GM12892 (cell line): ENCODE measurements at places on chromosomes 12 and 14.

GRCh38 chr14:38238332-38238731 lies 17.6 kb downstream of the CLEC14A start:
- no peak for DNase-seq

- no peak for DNase-seq
These were observed 96.6 kb downstream of the APAF1 start for GRCh38 chr12:98741556-98742265.

GRCh38 chr14:99441157-99441870 lies 39.3 kb downstream of the SETD3 start:
- DNase-seq = no peak

GRCh38 chr14:101520621-101521472 lies 40.4 kb upstream of the DIO3 start:
- no peak for DNase-seq

DNA sequence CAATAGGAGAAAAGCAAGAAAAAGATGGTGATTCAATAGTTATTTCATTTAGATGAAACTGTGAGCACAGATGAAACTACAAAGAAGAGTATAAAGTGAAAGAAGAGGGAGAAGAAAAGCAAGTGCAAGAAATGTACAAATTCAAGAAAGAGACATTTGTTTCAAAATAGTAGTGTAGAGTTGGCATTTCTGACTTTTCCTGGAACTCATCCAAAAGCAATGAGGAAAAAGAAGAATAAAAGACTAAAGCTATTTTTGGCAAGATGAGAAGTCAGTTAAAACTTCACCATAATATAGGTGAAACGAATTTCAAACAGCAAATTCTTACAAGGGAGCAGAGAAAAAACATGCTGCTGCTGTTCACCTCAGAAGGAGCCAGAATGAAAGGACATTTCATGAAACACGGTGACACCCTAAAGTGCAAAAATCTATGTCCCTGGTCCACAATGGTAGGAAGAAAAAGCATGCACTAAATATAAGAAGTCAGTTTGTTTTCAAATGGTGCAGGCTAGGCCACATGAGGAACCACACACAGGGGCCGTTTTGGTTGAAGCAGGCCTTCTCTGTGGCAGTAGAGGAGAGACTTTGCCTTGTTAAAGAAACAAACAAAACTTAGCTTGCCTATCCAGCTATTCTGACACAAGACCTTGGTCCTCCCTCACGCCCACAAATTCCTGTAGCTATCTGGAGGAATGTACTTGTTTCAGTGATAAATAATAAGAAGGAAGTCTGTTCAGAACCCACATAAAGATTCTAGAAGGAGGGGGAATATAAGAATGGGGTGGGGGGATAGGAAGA lies 11.1 kb upstream of the CMAS start:
- DNase-seq = no peak

DNA sequence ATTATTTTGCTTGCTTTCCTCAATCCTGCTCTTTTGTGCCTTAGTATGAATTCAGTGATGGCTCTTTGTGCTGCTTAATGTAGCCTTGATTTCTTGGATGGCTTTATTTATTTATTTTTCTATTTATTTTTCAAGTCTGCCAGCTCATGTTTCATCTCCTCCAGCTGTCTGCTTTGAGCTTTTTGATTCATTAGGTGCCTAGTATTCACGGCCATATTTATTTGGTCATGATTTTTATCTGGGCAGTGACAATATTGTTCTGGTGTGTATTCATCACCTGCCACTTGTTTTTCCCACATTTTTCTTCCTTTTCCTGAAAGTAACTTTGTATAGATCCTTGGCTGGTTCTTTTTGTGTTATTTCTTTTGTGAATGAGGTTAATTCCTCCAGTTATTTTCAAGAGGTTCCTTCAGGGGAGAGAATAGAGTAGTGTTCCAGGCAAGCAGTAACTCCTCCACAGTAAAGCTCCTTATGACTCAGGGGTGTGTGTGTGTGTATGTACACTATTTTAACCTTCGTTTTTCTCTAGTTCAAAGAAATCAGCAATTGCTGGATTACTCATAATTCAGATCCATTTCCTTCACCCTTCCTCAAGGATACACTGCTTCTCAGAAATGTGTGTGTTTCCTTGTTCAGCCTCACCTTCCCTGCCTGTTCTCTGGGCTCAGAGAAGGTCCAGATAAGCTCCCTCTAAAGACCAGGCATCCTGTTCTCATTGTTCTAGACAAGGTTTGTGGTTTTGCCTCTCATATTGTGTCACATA lies 51.6 kb upstream of the PMCH start:
- DNase-seq = no peak

- DNase-seq = no peak
These were observed 231.2 kb downstream of the C12orf75 start for GRCh38 chr12:105561546-105562198.

- DNase-seq = no peak
These were observed 109.4 kb downstream of the DACT1 start for GRCh38 chr14:58747181-58747580.
